Stimulated activated CD4-positive, alpha-beta T cell treated with anti-CD3 and anti-CD28 coated beads, Interleukin-4, amount 100 ng/mL, for 1 hour (primary cell): ENCODE measurements at places on chromosomes 2 and 18.

DNA sequence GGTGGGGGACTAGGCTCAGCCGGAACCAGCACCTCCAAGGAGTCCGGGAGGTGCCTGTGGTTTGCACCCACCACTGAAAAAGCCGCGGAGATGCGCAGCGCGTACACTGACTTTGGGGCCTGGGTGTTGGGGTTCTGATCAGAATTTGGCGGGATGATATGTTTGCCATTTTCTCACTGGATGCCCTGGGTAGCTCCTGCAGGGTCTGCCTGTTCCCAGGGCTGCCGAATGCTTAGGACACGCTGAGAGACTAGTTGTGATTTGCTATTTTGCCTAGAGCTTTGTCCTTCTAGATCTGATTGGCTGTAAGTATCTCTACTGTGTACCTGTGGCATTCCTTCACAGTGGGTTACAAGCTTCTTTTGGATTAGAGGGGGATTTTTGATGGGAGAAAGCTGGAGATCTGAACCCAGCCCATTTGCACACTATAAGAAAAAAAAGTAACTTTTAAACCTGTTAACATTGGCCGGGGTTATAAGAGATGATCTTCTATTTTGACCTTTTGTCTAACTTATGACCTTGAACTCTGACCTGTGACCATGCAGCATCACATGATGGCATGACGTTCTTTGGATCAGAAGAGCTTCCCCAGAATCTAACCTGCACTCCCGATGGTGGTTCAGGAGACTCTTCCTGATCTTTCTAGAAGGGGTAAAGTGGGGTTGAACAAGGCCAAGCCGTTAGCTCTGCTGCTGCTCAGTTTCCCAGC lies 1.6 kb downstream of the KCNE4 start:
- no peak for DNase-seq

- DNase-seq, result peak; percentile 27
These were observed 55.0 kb downstream of the PKDCC start for GRCh38 chr2:42102591-42103450.

- no peak for DNase-seq
These were observed 56.6 kb downstream of the BMPR2 start for GRCh38 chr2:202432776-202433175.

- no peak for DNase-seq
These were observed 21.1 kb downstream of the PCARE start for GRCh38 chr2:29053223-29053622.

GRCh38 chr2:20480913-20481312 lies 34.0 kb downstream of the RHOB start:
- no peak for DNase-seq

DNA sequence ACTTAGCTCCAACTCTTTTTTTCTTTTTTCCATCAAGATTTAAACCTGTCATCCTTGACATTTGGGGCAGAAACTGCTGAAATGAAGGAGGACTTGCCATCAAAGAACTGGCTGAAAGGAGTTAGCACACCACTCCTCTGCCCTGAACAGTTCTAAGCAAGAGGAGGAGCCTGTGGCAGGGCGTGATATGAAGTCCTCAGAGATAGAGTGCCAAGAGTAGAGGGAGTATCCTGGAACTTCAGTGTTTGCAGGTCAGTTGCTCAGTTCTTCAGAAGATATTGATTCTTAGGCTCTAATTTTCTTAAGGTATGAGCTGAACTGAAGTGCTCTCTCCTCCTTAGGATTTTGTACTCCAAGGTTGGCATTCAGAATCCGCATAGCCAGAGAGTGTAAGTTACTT lies 15.2 kb downstream of the NABP1 start:
- DNase-seq, result no peak

DNA sequence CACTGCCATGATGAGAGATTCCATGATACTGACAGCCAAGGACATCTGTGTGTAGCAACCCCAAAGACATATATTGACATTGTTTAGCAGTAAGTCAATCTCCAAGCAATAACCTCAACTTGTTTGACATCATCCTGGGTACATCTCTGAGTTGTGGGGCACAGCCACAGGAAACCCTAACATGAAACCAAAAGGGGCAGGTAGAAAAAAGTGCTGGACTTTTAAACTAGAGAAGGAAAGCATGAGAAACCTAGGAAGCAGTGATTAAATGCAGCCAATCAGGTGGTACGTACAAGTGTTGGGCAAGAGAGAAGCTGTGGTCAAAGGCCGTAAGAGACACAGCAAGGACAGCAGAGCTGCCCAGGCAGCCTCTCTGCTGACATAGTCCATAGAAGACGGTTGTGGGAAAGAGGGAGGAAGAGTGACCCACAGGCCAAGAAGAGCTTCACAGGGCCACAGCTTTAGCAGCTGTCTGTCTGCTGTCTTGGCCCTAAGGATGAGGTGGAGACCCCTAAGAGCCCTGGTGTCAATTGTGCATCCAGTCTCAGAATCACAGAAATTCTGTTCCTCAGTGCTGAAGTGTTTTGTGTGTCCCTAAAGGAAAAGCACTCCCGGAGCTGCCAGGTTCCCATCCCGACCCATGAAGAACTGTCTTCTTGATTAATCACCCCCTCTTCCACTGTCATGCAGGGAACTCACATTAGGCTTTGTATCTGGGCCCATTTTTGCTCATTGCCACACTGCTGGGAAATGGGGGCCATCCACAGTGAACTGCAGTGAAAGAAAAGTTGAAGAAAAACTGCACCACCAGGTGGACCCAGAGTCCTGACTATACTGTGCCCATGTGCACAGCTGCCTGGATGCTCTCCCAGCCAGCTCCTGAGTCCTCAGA lies 25.4 kb upstream of the CHN1 start:
- no peak for DNase-seq

DNA sequence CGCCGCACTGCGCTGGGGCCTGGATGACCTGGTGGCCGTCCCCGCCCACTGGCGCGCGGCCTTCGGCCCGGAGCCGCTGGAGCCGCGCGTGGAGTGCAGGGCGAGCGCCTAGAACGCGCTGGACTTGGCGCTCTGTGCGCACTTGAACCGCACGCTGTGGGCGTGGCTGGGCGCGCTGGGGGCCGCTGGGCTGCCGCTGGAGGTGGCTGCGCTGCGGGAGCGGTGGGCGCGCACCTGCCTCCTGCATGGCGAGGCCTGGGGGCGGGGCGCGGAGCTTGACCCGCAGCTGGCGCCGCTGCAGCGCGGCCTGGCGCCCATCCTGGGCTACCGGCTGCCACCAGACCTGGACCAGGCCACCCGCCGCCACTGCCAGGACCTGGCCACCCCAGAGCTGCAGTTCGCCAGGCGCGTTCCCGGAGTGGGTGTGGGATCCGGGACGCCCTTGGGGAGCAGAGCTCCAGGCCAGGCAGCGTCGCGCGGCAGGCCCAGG lies 9.9 kb downstream of the AQP12B start:
- DNase-seq, result no peak

GRCh38 chr2:201807452-201807999 lies 1.2 kb downstream of the CDK15 start:
- no peak for DNase-seq

DNA sequence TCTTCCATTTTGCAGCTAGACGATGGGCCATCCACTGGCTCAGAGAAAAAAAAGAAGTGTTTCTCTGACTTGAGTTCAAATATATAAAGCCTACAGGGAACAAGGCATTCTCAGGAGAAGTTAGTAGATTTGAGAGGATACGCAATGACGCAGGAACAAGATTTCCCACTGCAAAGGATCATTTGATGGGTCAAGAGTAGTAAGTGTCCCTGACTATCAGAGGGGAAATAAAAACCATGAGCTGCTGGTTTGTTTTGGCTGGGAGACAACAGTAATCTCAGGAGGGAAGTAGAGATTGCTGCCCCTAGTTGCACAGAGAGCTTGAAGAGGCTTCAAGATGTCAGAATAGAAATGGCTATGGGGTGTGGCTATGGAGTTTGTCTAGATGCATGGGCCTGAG lies 22.3 kb upstream of the MYO1B start:
- DNase-seq, result no peak

- DNase-seq, result no peak
These were observed 7.9 kb upstream of the RNF152 start for GRCh38 chr18:61900504-61901281.

GRCh38 chr18:23540867-23541266 lies 37.6 kb downstream of the RMC1 start:
- no peak for DNase-seq

DNA sequence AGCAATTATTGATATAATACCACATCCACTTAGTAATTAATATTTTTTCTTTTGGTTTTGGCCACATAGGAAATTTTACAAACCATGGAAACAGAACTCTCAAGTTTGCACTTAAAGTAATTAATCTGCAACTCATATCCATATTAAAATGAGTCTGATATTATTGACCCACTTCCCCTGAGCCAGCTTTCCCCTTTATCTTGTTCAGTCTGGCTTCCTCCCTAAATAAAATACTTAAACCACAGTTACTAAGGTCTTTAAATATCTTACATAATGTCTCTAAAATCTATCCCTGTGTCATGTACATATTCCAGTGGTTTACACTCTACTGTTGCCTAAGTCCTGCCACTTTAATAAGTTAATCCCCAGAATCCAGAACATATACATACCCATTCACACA lies 564.9 kb upstream of the FSHR start:
- DNase-seq, result no peak

DNA sequence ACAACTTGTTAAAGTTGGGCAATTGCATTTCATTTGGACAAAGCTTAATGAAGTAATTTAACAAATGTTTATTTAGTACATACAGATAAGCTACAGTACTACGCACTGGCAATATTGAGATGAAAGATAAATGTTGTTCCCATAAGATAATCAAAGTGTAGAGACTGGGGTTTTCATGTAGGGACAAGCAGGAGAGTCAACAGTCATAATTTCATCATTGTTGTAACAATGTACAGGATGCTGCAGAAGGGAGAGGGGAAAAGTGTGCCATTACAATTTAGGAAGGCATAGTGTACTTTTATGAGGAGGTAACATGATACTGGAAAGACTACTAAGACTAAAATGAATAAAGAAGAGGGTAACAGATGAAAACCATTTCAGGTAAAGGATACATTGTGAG lies 441.6 kb downstream of the ERBB4 start:
- DNase-seq, result no peak

DNA sequence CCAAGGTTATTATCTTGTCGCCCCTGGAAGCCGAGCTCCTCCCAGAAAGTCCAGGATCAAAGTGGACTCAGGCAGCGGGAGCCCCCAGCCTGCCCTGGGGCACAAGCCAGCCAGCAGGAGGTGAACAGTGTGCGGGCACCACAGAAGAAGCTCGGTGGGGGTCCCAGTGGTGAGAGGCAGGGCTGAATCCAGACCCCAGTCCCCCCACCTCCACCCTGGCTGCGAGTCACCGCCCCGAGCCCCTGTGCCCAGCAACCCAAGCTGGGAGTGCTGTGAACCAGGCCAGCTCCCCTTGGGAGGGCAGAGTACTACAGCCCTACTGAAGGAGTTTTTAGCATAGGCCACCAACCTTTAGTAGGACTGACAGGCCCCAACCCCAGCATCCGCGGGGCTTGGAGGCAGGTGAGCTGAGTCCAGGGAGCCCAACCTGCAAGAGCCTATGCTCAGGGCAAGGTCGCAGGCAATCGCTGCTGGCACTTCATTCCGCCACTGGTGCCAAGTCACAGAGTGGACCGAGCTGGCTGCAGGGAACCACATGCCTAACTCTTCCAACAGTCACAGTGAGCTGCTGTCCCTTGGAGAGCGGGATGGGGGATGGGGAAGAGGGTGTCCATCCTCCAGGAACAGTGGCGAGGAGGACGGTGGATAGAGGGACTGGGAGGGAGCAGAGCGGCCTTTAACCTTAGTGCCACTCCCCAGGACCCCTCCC lies 3.0 kb downstream of the PIEZO2 start:
- no peak for DNase-seq
